ENCODE measurements at places on chromosomes 6 and 20. TPM values are rescaled to one million over a fixed set of nuclear protein-coding genes. Genes with fewer than 3 reads are reported as not detected.

DNA sequence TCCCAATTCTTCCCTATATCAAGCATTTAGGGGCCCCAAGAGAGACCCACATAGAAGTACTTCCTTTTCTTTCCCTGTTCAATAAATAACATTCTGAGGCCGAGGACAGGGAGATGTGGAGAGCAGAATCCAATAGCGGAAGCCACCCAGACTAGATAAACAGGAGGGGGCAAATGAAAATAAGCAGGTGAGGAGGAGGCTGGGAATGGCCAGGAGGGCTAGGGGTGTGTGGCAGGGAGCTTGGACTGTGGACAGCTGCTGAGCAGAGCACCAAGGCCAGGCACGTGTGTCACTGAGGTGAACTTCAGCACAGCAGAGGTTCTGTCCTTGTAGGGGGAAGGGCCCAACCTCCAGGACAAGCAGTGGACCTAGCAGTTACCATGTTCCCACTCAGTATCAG lies 339.2 kb downstream of the FOXA2 start:
- no peak for DNase-seq

DNA sequence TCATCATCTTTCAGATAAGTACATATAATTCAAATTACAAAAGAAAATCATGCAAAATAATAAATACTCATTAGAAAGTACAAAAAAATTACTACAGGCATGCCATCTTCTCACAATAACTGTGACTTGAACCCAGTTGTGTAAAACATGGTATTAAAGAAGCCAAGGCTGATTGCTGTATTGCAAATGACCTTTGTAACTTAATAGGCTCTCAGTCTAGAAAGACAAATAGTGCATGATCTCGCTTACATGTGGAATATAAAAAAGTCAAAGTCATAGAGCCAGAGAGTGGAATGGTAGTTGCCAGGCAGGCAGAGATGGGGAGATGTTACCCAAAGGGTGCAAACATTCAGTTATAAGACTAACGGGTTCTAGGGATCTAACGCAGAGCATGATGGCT lies 626.1 kb downstream of the COL12A1 start:
- no peak for DNase-seq

TRIM10 gene
- total RNA-seq = not detected

SLC35D3 gene
- not detected for total RNA-seq

- no peak for DNase-seq
Observed at GRCh38 chr20:34808583-34808982, 16.9 kb downstream of the NCOA6 start.

DNA sequence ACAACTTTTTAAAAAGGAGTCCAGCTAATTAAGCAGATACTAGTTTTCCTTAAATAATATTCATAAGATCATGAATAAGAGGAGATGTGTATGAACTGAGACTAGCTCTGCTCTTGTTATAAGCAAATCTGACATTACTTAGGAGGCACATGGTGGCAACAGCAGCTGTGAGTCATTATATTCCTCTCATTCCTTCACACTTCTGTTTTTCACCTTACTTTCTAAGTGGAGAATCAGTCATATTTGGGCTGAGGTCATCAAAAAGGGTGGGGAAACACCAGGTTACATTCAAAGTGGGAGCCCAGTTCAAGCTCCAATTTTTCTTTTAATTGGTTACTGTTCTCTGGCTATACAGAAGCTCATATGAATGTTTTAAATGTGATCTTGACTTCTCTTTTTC lies 6.0 kb upstream of the RIPPLY2 start:
- no peak for DNase-seq

- no peak for DNase-seq
Observed at GRCh38 chr6:57173886-57174510, 1.9 kb downstream of the BAG2 start.

- DNase-seq = no peak
Observed at GRCh38 chr20:46683668-46683938, 5.6 kb downstream of the TP53RK start.

DNA sequence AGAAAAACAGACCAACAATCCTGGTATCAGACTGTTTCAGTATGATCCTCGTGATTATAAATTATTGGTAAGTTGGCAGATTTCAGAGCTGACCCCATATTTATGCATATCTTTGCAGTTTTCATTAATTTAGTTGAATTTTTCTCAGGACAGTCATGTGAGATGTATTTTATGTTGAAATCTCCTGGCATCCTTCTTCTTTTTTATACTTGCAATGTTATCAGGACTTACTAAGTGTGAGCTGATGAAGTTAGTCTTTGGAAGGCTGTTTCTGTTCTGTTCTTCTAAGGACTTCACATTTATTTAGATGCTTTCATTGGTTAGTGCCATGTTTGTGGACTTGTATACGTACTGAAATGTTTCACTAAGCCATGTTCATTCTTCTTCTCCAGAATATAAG lies 17.2 kb downstream of the SMPDL3A start:
- DNase-seq = no peak

DNA sequence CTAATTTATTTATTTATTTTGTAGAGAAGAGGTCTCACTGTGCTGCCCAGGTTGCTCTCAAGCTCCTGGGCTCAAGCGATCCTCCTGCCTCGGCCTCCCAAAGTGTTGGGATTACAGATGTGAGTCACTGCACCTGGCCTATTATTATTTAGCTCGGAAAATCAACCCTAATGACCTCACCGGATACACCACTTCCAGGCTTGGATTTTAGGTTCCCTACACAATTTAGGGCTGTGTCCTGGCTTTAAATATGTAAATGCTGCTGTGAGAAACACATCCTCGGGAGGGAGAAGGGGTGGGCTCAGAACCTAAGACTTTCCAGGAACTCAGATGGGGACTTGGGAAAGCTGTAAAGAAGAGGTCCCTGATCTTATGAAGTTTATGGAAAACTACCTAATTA lies 51.0 kb upstream of the SLC32A1 start:
- no peak for DNase-seq

AARS2 gene
- total RNA-seq = 10.7 TPM

DNA sequence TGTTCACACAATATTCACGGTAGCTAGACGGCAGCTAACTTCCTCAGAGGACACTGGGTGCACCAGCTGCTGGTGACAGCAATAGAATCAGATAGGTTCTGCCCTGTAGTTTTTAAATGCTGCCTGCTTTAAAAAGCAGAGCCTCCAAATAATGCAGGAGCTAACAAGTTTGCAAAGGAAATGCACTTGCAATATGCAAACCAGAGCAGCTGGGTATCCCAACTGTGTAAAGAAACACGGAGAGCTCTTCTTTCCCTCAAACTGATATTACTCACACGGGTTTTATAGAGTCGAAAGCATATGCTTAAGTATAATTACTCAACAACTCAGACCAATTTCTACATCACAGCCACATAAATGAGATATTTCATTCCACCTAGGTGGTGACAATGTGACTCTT lies 432.7 kb downstream of the TFAP2A start:
- no peak for DNase-seq

NHLRC1 gene
- total RNA-seq = 1.2 TPM

SIRPB1 gene
- total RNA-seq = 0.35 TPM

DNA sequence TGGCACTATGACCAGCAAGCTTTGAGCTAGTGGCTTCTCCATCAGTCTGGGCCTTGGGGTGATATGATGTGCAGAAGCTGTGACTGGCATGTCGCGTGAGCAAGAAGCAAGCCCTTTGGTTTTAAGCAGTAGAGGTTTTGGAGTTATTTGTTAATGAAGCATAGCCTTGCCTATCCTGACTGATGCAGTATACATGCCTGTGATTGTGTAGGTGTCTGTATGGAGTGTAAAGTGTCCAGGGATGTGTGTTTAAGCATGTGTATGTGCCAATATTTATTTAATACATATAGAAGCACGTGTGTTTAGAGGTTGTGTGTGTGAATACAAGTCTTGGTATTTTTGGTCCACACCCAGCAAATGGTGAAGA lies 61.0 kb upstream of the CCDC167 start:
- no peak for DNase-seq

DNA sequence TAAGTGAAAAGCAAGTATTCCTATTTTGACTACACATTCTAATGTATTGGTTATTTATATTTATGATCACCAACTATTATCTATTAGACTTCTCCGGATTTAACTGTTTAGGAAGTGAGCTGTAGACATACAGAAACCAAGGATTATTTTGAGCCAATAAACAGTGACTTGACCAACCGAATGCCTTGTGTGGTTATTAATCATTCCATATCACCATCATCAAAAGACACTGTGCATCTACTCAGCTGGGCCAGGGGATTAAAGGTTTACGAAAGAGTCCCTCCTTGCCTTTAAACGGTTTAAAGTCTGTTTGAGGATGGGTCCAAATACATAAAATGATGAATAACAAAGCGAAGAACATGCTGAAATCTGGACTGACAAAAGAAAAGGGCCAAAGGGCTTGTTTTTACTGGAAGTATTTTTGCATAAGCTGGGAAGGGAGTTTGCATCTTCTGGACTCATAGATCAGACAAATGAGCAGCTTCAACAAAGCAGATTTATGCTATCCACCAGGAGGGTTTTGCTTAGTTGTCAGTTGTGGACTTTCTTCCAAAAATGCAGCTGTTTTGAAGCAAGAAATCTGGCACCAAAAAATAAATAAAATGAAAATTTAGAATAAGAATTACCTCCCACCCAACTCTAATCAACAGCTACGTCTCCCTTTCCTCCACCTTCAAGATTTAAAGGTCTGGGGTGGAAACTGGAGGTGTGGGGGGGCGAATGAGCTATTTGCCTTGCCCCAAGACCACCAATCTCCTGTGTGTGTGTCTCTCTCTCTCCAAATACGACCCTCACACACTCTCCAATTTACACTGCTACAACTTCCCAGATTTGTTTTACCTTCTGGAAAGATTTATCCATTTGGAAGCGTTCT lies 33.6 kb upstream of the ID4 start:
- DNase-seq = no peak

CST7 gene
- total RNA-seq = 0.48 TPM
